ENCODE measurements at places on chromosomes 12 and 14. TPM values are rescaled to one million over a fixed set of nuclear protein-coding genes. Genes with fewer than 3 reads are reported as not detected.

Gene RESF1
- total RNA-seq = 11.0 TPM

Gene AEBP2
- 27.1 TPM for total RNA-seq

Gene KCNC2
- total RNA-seq = not detected

Gene MGST1
- total RNA-seq = 54.4 TPM

Gene DNAJC22
- total RNA-seq = 2.5 TPM

Gene KRT7
- 80.3 TPM for total RNA-seq

Gene TCL1B
- not detected for total RNA-seq

Gene KRT84
- not detected for total RNA-seq

Gene PRB2
- total RNA-seq = not detected

Gene KRT73
- total RNA-seq = not detected

Gene NAA30
- 16.6 TPM for total RNA-seq

Gene CLEC4E
- not detected for total RNA-seq

Gene GPR132
- total RNA-seq = not detected

Gene RERG
- 1.1 TPM for total RNA-seq

Gene KCNH3
- under 0.01 TPM for total RNA-seq

Gene BATF
- 1.2 TPM for total RNA-seq

Gene RND1
- total RNA-seq = 0.28 TPM

Gene ANG
- 10.1 TPM for total RNA-seq

Gene RAB15
- 1.7 TPM for total RNA-seq

Gene SIX1
- total RNA-seq = 0.38 TPM

Gene RNF34
- total RNA-seq = 38.3 TPM

Gene COCH
- 1.7 TPM for total RNA-seq

Gene RHOJ
- total RNA-seq = 2.8 TPM

Gene SERPINA3
- 1.3 TPM for total RNA-seq

Gene SVOP
- under 0.01 TPM for total RNA-seq

Gene FGD6
- 13.8 TPM for total RNA-seq

Gene CPNE6
- total RNA-seq = not detected

Gene USP44
- total RNA-seq = 0.58 TPM

Gene LMO3
- 0.56 TPM for total RNA-seq

Gene ACTR10
- 49.7 TPM for total RNA-seq

Gene ASPG
- total RNA-seq = not detected

Gene TMEM132D
- total RNA-seq = not detected

All from regular cardiac myocyte (primary cell).